Lower lobe of right lung (tissue), 2 donors: ENCODE measurements at places on chromosomes 3 and 15. TPM values are rescaled to one million over a fixed set of nuclear protein-coding genes. Genes with fewer than 3 reads are reported as not detected.

FAM81A gene
- 1.8 TPM for total RNA-seq

TXNRD3 gene
- 8.7 TPM for total RNA-seq

TEX264 gene
- 43.5 TPM for total RNA-seq

GOLGA6L7 gene
- total RNA-seq: not detected

CSPG5 gene
- 2.3 TPM for total RNA-seq

FETUB gene
- not detected for total RNA-seq

UBAP1L gene
- total RNA-seq: 4.1 TPM

EIF1B gene
- total RNA-seq: 55.5 TPM

GCSAM gene
- 1.5 TPM for total RNA-seq

ISLR gene
- total RNA-seq: 24.0 TPM

DENND4A gene
- 34.6 TPM for total RNA-seq

SLC12A8 gene
- 9.1 TPM for total RNA-seq

CLDN11 gene
- total RNA-seq: 22.4 TPM

RAB27A gene
- total RNA-seq: 63.4 TPM

HHATL gene
- 1.0 TPM for total RNA-seq

GRCh38 chr15:40900256-40901052, 6.2 kb downstream of the VPS18 start:
- H3K4me3 ChIP-seq: no peak overlapping the region
- H3K27ac ChIP-seq: no peak overlapping the region
- peaks cover 51% of the 10 kb centered on the region for H3K4me1 ChIP-seq
- H3K27me3 ChIP-seq: no peaks in the 10 kb centered on the region
- peaks cover 88% of the 10 kb centered on the region for H3K36me3 ChIP-seq

DNA sequence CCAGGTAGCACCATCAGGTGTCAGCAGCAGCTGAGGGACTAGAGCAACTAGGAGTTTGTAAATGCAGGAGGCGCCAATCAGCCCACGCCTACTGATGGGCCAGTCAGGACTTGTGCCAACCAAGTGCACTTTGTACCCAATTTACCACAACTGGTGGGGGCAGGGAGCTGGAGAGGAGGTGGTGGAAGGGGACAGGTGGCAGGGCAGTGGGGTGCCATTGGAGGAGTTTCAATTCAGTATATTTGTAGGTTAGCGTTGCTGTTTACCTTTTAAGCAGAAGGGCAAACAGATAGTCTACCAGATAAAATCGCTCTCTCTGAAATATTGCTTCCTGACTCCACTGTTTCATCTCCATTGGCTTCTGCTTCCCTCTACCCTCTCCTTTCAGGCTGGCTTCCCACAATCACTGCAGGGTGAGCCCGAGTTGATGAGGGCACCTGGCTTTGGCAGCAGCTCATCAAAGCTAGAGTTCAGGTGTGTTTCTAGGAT, 75.7 kb downstream of the TRIM69 start:
- no peaks in the 10 kb centered on the region for H3K27me3 ChIP-seq
- H3K27ac ChIP-seq: no peak overlapping the region
- no peaks in the 10 kb centered on the region for H3K36me3 ChIP-seq
- H3K4me1 ChIP-seq: no peaks in the 10 kb centered on the region

GRCh38 chr15:57085267-57085666, 166.8 kb downstream of the TCF12 start:
- no peak for DNase-seq
- no peaks in the 10 kb centered on the region for H3K36me3 ChIP-seq
- peaks cover 19% of the 10 kb centered on the region for H3K4me1 ChIP-seq

GRCh38 chr3:48057521-48057920, 41.3 kb upstream of the MAP4 start:
- no peak for DNase-seq
- H3K4me3 ChIP-seq: no peak overlapping the region

GRCh38 chr15:89119489-89120478, 31.5 kb downstream of the ABHD2 start:
- H3K27me3 ChIP-seq: no peaks in the 10 kb centered on the region
- H3K4me1 ChIP-seq: peaks cover 58% of the 10 kb centered on the region
- H3K4me3 ChIP-seq: no peak overlapping the region
- peaks cover 69% of the 10 kb centered on the region for H3K36me3 ChIP-seq
- peak overlapping the region; percentile 79 for H3K27ac ChIP-seq

DNA sequence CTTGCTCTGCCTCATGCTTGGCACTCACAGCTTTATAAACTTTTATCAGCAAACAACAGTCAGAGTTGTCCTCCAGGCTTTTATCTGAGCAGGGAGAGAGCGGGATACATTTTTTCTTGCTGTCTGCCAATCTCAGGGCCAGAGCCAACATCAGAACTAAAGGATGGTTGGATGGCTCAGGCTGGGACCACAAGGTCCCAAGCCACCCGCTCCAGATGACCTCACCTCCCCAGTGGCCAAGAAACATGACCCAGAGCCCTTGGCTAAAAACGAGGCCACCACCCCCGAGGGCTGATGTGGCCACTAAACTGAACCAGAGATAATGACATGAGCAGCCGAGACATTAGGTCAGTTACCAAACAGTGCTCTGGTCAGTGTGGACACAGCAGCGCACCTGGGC, 18.8 kb upstream of the SPATA12 start:
- H3K4me3 ChIP-seq: no peak overlapping the region
- no peaks in the 10 kb centered on the region for H3K4me1 ChIP-seq
- H3K27ac ChIP-seq: no peak overlapping the region
- no peaks in the 10 kb centered on the region for H3K27me3 ChIP-seq
- DNase-seq: no peak

DNA sequence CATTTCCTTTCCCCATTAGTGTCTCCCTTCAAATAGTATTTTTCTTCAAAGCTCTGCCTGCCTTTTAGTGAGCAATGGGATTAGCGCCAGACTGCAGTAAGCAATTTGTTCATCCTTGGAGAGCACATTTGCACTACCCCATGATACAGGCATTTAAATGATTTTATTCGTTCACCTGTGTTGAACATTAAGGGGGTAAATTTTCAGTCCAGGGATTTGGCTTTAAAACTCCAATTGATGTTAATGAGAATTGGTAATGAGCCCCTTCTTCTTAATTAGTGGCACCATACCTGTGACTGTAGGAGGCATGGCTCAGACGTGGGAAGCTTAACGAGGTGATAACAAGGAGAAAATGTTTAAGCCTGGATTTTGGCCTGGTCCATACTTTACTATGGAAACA, 161.4 kb upstream of the NANOGP8 start:
- no peak for DNase-seq
- H3K27ac ChIP-seq: no peak overlapping the region
- no peaks in the 10 kb centered on the region for H3K27me3 ChIP-seq

GRCh38 chr15:69951256-69951897, 146.3 kb downstream of the TLE3 start:
- H3K36me3 ChIP-seq: no peaks in the 10 kb centered on the region
- no peak overlapping the region for H3K27ac ChIP-seq
- no peaks in the 10 kb centered on the region for H3K27me3 ChIP-seq
- H3K4me3 ChIP-seq: no peak overlapping the region
- H3K4me1 ChIP-seq: no peaks in the 10 kb centered on the region
- DNase-seq: no peak

GRCh38 chr15:99002226-99002625, 5.4 kb downstream of the PGPEP1L start:
- H3K4me3 ChIP-seq: no peak overlapping the region
- H3K27me3 ChIP-seq: peaks cover 4% of the 10 kb centered on the region
- no peak overlapping the region for H3K27ac ChIP-seq
- no peaks in the 10 kb centered on the region for H3K4me1 ChIP-seq

GRCh38 chr3:6444888-6445658, 415.8 kb upstream of the GRM7 start:
- H3K27me3 ChIP-seq: no peaks in the 10 kb centered on the region
- DNase-seq: no peak
- H3K4me3 ChIP-seq: no peak overlapping the region
- no peaks in the 10 kb centered on the region for H3K4me1 ChIP-seq

GRCh38 chr3:31614162-31614921, 81.6 kb downstream of the STT3B start:
- no peak overlapping the region for H3K4me3 ChIP-seq
- H3K36me3 ChIP-seq: peaks cover 18% of the 10 kb centered on the region
- no peak for DNase-seq
- H3K27ac ChIP-seq: no peak overlapping the region

GRCh38 chr3:184953401-184953800, 141.4 kb downstream of the VPS8 start:
- H3K27ac ChIP-seq: no peak overlapping the region
- H3K36me3 ChIP-seq: peaks cover 27% of the 10 kb centered on the region
- H3K4me3 ChIP-seq: no peak overlapping the region
- no peak for DNase-seq

- H3K27ac ChIP-seq: no peak overlapping the region
- peaks cover 7% of the 10 kb centered on the region for H3K4me1 ChIP-seq
- no peaks in the 10 kb centered on the region for H3K27me3 ChIP-seq
- H3K36me3 ChIP-seq: no peaks in the 10 kb centered on the region
- H3K4me3 ChIP-seq: no peak overlapping the region
Observed at GRCh38 chr15:77021803-77022381, 27.0 kb downstream of the PSTPIP1 start.

GRCh38 chr3:172144601-172145000, 105.2 kb downstream of the FNDC3B start:
- H3K27ac ChIP-seq: peak overlapping the region; percentile 24
- no peaks in the 10 kb centered on the region for H3K27me3 ChIP-seq
- DNase-seq: no peak
- H3K36me3 ChIP-seq: no peaks in the 10 kb centered on the region
- H3K4me3 ChIP-seq: no peak overlapping the region

DNA sequence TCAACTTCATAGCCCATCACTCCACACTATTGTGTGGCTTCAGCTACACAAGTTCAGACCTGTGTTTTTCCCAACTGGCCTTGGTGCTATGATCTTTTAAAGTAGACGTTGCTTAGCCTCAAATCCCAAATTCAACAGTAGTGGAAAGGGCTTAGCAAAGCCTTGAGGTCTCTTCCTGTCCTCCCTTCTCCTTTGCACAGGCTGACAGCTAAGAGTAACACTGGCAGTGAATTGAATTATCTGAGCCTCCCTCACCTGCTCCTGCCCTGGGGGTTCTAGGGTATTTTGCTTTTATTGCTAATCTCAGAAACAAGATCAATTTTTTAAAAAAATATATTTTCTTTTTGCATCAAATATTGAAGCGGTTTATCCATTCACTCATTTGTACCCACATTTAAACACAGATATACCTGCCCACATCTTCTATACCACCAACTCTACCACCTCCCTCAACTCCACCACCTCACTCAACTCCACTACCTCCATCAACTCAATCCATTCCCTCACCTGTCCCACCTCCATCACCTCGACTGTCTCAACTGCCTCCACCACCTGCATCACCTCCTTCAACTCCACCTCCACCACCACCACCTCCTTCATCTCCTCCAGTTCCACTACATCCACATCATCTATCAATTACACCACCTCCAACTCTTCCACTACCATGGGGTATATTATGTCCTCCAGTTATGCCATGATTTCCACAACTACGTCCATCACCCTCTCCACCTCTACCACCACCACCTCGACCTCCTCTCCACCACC, 10.1 kb upstream of the FGD5 start:
- no peak for DNase-seq
- H3K36me3 ChIP-seq: no peaks in the 10 kb centered on the region
- peaks cover 60% of the 10 kb centered on the region for H3K4me1 ChIP-seq
- peaks cover 15% of the 10 kb centered on the region for H3K27me3 ChIP-seq
- H3K27ac ChIP-seq: no peak overlapping the region

- H3K27me3 ChIP-seq: no peaks in the 10 kb centered on the region
- peaks cover 27% of the 10 kb centered on the region for H3K4me1 ChIP-seq
- DNase-seq: no peak
- no peak overlapping the region for H3K4me3 ChIP-seq
- H3K36me3 ChIP-seq: no peaks in the 10 kb centered on the region
Observed at GRCh38 chr3:169311381-169311780, 352.1 kb downstream of the MECOM start.

DNA sequence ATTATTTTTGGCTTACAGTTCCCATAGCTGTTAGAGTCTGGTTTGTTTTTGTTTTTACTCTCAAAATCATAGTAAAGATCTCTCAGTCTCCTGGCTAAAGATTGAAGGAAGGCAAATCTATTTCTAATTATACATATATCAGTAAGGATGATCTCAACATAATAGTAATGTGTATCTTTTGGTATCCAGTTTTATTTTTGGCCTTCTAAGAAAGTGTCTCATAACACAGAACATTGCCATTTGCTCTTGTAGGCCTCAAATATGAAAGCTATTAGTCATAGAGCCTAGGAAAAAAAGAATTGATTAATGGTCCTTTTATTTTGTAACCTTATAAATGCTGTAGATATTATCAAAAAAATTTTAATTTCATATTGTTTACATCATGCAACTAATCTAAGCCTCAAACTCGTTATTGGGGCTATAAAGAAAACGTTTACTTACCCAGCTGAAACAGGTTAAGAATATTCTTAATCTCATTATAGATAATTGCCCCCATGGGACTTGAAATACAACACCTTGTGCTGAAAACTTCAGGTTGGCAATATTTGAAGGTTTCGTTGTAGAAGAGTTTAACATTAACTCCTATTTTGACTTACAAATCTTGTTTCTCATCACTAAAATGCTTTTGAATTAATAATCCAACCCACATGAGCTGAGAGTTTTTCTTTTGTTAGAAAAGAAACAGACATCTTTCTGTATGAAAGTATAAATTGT, 16.7 kb downstream of the FBXO45 start:
- DNase-seq: no peak
- peaks cover 55% of the 10 kb centered on the region for H3K36me3 ChIP-seq
- no peak overlapping the region for H3K27ac ChIP-seq
- no peaks in the 10 kb centered on the region for H3K27me3 ChIP-seq
- no peaks in the 10 kb centered on the region for H3K4me1 ChIP-seq
- H3K4me3 ChIP-seq: no peak overlapping the region

- DNase-seq: no peak
- no peaks in the 10 kb centered on the region for H3K27me3 ChIP-seq
- no peaks in the 10 kb centered on the region for H3K4me1 ChIP-seq
- no peaks in the 10 kb centered on the region for H3K36me3 ChIP-seq
- H3K4me3 ChIP-seq: no peak overlapping the region
Observed at GRCh38 chr15:32743411-32744140, 25.8 kb downstream of the GREM1 start.

- H3K4me1 ChIP-seq: peaks cover 25% of the 10 kb centered on the region
- no peaks in the 10 kb centered on the region for H3K27me3 ChIP-seq
- H3K36me3 ChIP-seq: peaks cover 12% of the 10 kb centered on the region
- H3K27ac ChIP-seq: peak within 1 kb of the TSS; percentile 75
Observed at GRCh38 chr15:88913017-88913849, at the start of gene MFGE8. TSS of gene MFGE8 (minus strand) at chr15:88913379. CDS start at chr15:88913319, 60 bp downstream.

GRCh38 chr15:88323468-88323867, 66.9 kb upstream of the NTRK3 start:
- no peaks in the 10 kb centered on the region for H3K4me1 ChIP-seq
- no peak for DNase-seq
- no peak overlapping the region for H3K4me3 ChIP-seq
- H3K36me3 ChIP-seq: no peaks in the 10 kb centered on the region
- no peaks in the 10 kb centered on the region for H3K27me3 ChIP-seq

DNA sequence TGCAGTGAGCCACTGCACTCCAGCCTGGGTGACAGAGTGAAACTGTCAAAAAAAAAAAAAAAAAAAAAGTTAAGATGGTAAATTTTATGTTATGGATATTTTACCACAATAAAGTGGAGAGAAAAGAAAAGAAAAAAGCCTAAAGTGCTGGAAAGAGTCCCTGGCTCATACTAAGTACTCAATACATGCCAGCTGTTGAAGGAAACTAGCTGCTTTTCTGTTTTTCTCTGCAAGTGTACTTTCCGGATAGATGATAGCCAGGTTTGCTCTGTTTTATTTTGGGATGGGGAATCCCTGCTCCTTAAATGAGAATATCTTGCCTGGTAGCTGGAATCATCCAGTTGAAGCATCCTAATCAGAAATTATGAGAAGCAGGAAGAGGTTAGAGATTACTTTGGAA, 10.9 kb downstream of the EID1 start:
- no peaks in the 10 kb centered on the region for H3K27me3 ChIP-seq
- no peak for DNase-seq
- no peaks in the 10 kb centered on the region for H3K4me1 ChIP-seq
- no peaks in the 10 kb centered on the region for H3K36me3 ChIP-seq
- H3K27ac ChIP-seq: no peak overlapping the region
- H3K4me3 ChIP-seq: no peak overlapping the region
